NCI-H2029 treated with DMSO at 0.1 percent for 48 hours (cell line): ENCODE measurements at places on chromosomes 7 and 10.

DNA sequence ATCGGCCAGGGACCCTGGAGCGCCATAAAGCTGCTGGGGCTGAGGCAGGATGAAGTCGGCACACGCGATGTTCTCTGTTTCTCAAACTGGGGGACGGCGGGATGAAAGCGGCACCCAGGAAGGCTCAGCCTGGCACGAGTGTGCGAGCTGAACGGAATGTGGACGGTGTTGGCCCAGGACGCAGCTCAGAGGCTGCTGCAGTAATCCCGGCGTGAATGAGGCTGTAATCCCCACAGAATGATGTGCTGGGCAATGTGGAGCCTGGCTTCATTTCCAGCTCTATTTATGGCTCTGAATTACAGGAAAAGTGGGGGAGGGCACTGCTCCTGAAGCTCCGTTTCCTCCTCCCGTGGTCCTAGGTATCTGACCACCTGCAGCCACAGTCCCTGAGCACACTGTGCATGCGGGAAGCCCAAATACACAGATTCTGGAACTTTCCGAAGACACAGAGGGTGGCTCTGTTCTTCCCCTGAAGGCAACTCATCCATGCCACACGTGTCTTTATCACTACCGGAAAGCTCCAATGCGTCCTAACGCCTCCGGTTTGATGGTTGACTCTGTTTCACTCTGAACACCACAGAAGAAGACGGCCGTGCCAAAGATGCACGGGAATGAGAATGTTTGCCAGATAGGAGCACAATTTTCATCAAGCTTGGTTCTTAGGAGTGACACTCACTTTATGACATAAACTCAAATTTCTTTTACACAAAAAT, 37.6 kb downstream of the KLF6 start:
- DNase-seq, result no peak

- DNase-seq, result no peak
These were observed 2.6 kb downstream of the MEST start for GRCh38 chr7:130494431-130494858.

DNA sequence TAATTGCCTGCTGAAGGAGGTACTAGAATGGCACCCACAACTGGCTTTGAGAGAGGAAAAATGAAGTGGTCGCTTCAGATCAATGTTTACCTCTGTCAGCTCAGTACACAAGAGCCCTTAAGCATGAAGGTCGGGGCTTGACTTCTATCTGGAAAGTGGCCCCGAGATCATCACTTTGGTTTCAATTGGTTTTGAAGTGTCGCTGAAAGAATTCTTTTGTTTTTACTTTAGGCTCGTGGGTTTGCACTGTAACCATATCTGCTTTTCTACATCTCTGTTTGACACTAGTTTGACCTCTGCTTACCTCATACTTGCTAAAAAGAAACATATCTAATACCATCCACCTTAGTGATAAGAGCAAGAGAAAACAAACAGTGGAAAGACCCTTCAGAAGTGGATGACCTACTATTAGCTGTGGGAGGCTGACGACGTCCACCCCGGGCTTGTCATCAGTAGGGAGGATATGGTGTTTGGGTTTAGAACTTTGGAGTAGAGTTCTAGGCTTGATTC, 361.8 kb downstream of the GATA3 start:
- DNase-seq, result peak; percentile 24

- no peak for DNase-seq
These were observed 627.9 kb upstream of the FOXK1 start for GRCh38 chr7:4054158-4054557.

DNA sequence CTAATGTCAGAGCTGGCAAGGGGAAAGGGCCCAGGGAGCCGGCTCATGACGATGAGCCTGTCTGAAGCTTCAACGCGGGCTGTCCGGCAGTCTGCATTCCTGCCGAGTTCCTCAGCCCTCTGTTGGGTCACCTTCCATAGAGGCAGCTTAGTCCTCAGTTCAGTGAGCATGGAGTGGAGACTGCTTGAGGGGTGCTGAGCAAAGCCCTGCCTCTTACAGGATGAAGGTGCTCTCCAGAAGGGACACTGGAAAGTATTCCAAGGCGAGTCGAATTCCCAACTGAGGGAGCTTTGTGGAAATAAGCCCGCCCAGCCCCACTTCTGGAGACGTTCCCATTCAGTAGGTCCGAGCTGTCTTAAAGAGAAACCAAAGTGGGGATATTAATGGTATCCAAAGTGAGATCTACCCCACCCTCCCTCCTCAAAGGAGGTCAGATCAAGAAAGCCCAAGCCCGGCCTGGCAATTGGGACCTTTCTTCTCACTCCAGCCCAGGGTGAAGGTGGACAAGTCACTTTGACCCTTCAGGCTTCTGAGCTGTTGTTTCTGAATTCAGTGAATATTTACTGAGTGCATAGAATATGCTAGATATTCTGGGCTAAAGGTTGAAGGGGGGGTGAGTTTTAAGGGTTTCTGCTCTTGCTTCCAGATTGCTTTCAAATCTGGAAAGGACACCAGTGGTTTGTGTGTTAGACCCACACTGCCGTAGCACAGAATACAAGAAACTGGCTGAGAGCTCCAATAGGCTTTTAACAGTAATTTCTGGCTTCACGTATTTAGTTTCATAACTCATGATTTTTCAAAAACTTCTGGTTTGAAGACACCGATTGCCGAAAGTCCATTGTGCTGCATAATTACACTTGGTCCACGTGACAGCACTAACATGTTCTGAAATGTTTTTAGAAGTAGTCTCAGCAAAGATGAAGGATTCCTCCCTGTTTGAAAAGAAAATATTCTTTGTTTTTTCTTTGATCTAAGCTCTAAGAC, 3.5 kb downstream of the EGFR start:
- DNase-seq, result no peak

DNA sequence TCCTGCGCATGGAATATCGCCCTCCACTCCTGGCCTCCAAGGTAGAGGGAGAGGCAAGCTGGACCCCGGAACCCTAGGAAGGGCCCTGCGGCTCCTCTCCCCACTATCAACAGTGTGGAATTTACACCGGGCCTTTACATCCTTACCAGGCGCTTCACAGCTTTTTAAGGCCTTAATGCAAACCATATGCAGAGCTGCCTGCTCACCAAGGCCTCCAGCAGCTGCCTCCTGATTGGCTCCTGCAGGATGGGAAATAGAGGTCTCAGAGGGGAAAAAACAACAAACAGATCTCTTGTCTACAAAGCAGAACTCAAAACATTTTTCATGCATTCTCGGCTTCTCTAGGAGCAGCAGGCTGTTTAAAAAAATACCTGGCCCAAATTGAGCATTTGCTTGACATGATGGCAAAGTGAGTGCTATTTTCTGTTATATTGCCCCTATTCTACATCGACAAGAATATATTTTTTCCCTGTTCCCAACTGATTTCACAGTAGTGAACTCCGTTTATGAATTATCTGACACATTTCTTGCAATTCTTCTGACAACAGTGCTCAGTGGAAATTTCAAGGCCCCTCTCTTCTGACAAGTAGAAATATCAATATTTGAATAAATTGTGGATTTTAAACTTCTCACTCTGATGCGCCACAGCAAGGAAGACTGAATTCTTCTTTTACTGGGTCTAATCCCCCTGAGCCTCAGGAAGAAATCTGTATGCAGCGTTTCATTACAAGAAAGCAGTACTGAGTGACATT, 51.7 kb downstream of the EBF3 start:
- DNase-seq, result no peak

GRCh38 chr7:116525298-116525912, 569 bp downstream of the CAV1 start:
- no peak for DNase-seq

- DNase-seq, result no peak
These were observed 215.3 kb upstream of the ZNF32 start for GRCh38 chr10:43863859-43864591.

DNA sequence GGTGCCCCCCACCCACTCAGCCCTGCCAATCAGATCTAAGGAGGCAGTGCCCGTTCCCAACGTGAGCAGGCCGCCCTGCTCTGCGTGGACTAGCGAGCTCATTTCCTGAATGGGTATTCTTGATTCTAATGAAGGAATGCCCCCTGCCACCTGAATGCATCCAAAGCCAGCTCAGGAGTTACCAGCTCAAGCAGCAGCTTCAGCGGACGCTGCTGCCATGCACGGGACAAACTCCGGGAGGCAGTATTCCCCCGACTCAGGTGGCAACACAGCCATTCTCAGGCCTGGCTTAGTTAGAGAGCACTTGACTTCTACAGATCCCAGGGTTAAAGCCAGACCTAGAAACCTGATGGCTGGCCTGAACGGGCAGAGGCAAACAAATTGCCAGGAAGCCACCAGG, 25.8 kb downstream of the PSAP start:
- no peak for DNase-seq

DNA sequence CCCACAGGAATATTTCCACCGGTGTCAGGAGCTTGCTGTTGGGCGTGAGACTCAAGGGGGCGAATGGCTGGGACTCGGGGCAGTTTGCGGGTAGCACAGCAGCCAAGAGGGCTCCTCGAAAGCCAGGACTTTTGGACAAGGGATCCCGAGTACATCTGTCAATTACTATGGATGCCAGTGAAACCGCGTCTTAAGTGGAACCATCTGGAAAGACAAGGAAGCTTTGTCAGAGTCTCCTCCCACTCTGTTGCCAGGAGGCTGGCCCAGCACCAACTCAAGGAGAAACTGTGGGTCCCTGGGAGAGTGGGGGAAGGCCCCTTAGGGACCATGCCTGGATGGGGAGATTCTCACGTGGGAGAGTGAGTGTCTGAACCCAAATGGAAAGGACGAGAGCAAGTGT, 57.1 kb downstream of the C10orf143 start:
- DNase-seq, result no peak

- no peak for DNase-seq
These were observed 41.4 kb upstream of the ANTXRL start for GRCh38 chr10:46245381-46245900.

GRCh38 chr10:84336406-84337090, 8.2 kb downstream of the CCSER2 start:
- no peak for DNase-seq

DNA sequence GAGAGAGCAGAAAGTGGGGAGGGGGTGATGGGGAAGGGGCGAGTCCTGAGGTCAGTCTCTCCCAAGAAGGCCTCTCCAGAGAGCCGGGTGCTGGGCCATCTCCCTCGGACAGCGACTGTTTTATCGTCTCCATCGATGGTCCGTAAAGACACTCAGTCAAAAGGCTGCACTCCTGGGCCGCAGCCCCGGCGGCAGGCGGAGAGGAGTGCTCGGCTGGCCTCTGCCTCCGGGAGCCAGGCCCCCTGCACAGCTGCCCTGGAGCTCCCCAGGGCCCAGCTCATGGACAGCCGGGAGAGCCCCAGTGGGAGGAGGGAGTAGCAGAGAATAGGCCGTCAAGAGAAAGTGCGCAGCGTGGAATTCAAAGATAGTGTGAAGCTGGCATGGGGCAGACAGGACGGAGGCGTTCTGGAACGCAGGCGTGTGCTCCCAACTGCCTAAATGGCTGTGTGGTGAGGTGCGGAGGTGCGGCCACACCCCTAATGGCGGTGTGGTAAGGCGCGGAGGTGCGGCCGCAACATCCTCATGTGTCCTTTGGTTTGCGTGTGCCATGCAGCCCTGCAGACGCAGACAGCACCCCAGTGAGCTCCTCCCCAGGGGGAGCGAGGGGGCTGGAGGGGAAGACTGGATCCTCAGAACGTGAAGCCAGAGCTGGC, 477.5 kb upstream of the FOXK1 start:
- DNase-seq, result no peak

DNA sequence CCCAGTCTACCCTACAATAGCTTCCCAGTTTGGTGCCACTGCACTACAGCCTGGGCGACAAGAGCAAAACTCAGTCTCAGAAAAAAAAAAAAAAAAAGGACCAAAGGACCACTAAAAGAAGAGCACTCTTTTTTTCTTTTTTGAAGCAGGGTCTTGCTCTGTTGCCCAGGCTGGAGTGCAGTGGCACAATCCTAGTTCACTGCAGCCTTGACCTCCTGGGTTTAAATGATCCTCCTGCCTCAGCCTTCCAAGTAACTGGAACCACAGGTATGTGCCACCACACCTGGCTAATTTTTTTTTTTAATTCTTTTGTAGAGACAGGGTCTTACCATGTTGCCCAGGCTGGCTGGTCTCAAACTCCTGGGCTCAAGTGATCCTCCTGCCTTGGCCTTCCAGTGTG, 14.0 kb downstream of the PLAU start:
- no peak for DNase-seq

DNA sequence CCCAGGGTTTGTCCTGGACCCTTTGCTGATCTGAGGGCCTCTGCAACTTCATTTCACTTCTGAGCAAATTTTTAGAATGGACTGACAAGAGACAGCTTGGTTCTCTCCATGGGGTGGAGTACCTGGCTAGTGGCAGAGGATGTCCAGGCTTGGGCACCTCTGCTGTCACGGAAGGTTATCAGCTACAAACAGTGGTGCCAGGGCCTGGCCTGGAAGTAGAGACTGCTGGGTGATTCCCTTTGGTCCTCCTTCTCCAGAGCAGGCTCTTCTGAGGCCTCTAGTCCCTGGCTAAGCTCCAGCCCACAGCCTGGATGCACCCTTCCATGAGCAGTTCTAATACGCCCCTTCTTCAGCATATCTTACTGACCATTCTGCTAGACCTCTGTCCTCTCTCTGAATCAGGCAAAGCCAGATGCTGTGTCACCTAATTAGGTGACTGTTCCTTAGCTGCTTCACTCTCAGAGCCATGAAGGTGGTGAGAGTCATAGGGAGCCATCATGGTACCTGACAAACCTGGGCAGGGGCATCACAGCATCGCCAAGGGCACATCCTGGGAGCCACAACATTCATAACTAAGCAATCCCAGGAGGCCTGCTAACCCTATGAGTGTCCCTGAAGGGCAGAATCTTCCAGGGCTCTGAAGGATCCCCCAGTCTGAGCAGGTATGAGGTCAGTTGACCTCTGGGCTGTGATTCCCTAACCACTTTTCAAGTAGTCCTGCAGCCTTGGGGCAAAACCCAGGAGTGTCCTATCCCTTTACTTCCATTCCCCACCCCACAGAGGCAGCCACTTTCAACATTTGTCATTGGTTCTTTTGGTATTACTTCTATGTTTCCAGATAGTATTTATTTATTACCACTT, 4.0 kb downstream of the ARHGAP22 start:
- no peak for DNase-seq

DNA sequence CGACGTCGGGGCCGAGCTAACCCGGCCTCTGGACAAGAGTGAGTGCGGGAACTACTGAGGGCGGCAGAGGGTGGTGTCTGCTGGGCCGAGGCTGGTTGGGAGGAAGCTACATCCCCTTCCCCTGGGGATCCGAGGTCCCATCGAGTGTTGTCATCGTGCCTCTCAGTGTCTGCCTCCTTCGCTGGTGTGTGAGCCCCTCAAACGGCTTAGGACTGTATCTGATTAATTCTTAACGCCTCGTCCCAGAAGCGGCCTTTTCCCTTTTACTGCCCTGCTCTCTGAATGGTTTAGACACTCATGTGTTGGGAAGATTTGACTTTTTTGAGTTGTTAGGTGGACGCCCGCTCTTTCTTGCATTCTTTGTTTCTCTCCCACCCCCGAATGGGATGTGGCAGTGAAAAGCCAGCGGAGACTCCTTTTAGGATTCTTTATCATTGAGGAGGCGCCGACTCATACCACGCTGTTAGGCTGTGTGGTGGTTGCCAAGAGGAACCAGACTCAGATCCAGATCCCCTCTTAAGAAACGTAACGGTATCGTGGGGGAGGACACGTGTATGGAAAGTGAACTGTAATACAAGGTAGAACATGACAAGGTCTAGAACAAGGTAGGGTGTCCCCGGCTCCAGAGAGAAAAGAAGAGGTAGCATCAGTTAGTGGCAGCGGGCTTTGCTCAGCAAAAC, 631 bp downstream of the SUPV3L1 start:
- no peak for DNase-seq
